ENCODE measurements at places on chromosomes 11 and 22.

GRCh38 chr11:70494559-70495350 is 96.4 kb downstream of the CTTN start:
- no peak for DNase-seq

DNA sequence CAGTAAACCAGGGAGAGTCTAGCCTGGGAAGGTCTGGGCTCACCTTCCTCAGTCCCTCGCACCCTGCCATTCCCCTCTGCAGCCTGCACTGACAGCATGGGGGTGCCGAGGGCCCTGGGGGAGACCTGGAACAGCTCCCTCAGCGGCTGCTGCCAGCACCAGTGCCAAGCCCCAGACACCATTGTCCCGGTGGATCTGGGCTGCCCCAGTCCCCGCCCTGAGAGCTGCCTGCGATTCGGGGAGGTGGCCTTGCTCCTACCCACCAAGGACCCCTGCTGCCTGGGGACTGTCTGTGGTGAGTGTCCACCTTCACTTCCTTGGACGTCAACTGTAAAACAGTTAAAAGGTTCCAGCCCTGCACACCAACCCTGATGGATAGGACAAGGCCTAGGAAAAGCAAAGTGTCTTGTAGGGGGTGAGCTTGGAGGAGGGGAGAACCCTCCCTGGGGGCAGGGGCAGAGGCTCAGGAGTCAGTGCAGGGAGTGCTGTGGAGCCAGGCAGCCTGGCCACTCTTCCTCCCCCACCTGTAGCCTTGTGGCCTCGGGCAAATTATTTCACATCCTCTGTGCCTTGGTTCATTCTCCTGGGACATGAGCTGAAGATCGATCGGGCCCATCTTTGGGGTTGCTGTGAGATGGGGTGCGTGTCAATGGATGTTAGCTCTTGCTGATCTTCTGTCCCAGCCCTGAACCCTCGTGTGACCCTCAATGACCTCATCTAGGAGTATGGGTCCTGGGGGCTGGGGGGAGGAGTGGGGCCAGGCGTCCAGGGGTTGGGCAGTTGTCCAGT is 85.2 kb upstream of the MYOD1 start:
- DNase-seq: no peak

GRCh38 chr11:37264060-37264459 is 666.0 kb upstream of the RAG2 start:
- no peak for DNase-seq

GRCh38 chr22:44871782-44872181 is 119.4 kb downstream of the ARHGAP8 start:
- no peak for DNase-seq

DNA sequence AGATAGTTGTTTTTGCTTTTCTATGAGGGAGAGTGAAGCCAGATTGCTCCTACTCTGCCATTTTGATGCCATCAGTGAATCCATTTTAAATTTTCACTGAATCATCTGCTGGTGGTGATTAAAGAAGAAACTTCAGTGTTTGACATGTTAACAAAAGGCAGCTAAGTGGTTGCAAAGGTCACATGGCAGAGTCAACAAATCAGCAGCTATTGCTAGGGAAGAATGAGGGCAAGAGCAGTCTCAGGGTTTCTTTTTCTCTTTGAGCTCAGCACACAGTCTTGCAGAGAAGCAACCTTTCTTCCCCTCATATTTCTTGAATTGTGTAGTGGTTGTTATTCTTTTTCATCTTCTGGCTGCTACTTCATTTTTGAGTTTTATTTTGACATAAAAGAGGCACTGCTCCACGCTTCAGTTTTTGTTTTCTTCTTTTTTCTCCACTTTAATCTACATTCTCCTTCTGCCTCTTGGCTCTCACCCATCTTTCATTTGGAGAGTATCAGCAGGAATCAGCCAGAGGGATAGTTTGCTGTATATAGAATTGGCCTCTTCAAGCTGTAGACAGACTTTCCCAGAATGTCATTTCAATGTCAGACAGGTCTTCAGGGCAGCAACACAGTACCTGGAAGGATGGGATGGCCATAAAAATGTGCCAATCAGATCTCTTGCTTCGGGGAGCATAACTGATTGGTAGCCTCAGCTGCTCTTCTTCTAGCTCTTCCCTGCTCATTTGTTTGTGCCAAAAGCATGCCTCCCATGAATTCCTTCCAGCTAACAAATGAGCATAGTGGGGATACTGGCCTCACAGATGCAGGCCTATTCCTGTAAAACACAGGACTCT is 153.9 kb downstream of the TRPC6 start:
- no peak for DNase-seq

DNA sequence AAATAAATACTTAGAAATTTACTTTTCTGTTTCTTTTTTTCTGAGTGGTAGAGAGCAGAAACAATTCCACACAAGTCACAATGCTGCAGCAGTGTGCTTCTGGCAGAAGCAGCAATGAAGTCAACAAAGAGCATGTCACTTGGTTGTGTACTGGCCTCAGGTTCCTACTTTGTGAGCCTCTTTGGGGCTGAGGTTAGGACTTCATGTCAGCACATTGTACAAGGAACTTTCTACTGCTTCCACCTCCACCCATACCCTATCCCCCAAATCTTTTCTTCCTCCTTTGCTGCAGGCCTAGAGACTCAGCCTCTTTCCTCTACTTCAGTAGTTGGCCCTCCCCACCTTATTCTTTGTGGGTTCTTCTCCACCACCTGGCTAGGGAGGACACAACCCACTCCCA is 252.7 kb upstream of the PITPNB start:
- DNase-seq: no peak

GRCh38 chr11:120384476-120384875 is 48.3 kb downstream of the ARHGEF12 start:
- DNase-seq: no peak

- no peak for DNase-seq
Measured at GRCh38 chr22:33796494-33796893, 123.8 kb downstream of the LARGE1 start.

- DNase-seq: no peak
Measured at GRCh38 chr11:115291325-115291724, 212.9 kb downstream of the CADM1 start.

DNA sequence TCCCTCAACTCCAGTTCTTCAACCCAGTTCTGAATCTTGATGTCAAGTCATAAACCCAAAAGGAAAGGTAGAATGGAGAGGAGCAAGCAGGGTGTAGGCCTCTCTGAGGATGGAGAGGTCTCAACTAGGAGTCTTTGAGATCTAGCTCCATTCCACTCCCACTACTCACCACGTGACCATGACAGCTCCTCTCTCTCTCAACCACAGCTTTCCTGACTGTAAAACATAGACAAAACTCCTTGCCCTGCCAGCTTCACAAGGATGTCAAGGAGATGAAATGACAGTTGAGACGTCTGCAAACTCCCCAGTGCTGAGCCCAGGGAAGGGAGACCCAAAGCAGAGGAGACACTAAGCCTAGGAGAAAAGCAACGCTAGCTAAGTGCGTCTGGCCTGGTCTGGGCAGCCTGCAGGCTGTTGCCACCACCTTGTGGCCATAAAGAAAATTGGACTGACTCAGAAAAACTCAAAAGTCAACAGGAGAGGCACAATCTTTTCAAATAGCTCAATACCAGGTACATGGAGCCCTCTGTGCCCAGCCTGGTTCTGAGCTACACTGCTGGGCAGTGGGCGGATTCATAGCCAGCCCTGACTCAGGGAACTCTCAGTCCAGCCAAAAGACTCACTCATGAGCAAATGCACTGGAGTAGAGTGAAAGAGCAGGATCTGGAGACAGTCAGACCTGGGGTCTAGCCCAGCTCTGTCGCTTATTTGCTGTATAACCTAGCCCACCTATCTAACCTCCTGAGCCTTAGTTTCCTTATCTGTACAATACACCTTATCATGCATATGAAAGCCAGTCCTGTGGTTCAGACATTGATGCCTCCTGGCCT is 3.4 kb downstream of the CLPB start:
- peak; percentile 43 for DNase-seq

DNA sequence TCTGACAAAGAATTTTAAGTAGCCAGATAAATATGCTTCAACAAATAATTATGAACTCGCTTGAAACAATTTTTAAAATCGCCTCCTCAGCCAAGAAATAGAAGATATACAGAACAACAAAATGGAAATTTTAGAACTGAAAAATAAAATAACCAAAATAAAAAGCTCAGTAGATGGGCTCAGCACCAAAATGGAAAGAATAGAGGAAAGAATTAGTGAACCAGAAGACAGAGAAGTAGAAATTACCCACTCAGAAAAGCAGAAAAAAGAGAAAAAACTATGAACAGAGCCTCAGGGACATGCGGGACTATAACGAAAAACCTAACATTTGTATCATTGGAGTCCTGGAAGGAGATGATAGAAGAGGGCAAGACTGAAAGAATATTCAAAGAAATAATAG is 7.4 kb downstream of the COMMD9 start:
- no peak for DNase-seq

DNA sequence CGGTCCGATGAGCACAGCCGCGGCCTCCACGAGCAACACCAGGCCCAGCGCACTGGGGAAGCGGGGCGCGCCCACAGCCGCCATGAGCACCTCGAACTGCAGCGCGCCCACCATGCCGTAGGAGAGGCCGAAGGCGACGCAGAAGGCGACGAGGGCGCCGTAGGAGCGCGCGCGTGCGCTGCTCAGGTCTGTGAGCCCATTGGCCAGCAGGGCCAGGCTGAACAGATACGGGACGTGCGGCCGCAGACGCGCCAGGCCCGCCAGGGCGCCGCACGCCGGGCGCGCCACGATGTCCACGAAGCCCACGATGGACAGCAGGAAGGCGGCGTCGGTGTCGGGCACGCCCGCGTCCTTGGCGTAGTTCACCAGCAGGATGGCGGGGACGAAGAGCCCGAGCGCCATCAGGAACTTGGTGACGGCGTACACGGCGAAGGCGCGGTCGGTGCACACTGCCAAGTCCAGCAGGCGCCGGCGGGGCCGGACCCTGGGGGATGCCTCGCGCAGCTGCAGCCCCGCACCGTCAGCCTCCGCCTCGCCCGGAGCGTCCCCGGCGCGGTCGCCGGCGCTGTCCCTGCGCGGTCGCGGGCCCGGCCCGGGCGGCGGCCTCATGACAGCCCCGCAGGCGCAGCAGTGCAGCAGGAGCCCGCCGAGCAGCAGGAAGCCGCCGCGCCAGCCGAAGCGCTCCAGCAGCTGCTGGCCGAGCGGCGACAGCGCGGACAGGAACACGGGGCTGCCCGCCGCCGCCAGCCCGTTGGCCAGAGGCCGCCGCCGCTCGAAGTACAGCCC is 2.9 kb downstream of the SLC16A8 start:
- peak; percentile 11 for DNase-seq

- no peak for DNase-seq
Measured at GRCh38 chr11:2447253-2447950, 2.6 kb downstream of the KCNQ1 start.

GRCh38 chr11:128620309-128621100 is 33.1 kb upstream of the ETS1 start:
- DNase-seq: no peak

DNA sequence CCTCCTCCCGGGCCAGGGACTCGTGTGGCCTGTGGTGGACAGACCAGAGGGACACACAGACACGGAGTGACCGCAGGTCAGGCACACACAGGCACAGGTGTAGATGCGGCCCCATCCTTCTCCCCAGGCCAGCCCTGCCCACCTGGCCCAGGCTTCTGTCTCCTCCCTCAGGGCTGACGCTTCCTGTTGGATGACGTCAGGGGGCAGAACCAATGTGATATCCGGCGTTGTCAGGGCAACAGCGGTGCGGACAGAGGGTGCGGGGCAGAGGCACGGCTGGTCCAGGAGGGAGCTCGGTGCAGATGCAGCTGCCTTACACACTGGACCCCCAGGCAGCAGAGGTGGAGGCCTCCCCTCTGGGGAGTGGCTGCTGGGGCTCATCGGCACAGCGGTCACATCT is 2.9 kb upstream of the TUBGCP6 start:
- no peak for DNase-seq

DNA sequence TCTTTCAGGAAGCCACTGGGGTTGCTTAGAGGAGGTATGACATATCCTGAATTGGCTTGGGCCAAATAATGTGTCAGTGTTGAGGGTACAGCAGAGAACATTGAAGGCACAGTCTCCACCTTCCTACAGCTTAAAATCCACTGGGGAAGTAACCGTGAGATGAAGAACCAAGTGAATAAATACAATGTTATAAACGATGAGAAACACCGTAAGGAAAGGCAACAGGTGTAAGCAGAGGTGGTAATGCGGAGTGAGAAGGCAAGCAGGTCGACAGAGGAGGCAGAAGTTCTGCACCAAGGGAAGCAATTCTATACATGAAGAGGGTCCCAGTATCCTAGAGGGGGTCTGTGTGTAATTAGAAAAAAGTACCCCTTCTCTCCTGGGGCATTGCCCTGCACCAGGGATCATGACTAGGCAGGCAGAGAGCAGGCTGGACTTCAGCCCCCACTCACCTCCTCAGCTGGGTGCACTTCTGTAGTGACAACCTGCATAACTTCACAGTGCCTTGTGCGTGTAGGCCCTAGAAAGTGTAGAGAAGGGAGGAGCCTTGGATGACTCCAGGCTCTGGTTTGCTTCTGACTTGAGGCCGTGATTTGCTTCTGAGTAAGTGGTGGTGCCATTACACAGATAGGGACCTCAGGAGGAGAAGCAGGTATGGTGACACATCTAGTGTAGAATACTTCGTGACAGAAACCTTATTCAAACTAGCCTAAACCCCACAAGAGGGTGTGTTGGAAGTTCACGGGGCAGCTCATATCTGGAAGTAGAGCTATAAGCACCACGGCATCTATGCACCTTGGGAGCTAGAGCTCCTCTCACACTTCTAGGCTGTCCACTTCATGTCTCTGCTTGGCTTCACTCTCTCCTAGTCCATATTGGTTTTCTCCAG is 4.9 kb downstream of the MYOD1 start:
- DNase-seq: no peak

DNA sequence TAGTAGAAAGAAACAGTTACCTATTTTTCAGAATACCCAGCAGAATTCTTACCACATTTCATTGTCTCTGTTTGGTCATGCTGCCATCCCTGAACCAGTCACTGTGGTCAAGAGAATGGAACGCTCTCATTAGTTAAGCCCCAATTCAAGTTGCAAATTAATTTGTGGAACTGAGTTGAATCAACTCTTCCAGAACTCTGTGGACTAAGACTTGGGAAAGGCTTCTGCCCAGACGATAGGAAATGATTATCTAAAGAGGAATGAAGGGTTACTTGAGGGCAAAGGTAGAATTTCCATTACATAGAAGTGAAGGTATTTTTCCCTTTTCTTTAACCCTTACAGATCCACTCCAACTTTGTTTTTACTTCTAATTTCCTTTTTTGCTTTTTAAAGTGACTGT is 286.4 kb downstream of the DYNC2H1 start:
- no peak for DNase-seq

DNA sequence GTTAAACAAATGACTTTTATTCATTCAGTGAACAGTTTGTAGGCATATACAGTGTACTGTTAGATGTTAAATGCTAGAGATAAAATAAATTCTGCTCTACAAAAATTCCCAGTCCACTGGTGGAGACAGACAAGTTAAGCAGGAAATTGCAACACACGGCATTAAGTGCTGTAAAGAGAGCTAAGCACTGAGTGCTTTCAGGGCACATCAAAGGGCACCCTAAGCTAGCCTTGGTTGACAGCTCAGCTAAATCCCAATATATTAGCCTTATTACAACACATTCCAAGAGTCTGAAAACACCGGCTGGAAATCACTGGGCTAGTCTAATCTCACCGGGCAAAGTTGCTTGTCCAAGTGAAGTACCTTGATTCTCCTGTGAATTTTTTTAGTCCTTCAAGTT is 55.1 kb downstream of the NOX4 start:
- DNase-seq: no peak

GRCh38 chr11:112103446-112103845 is 16.8 kb downstream of the SDHD start:
- DNase-seq: no peak

- peak; percentile 55 for DNase-seq
Measured at GRCh38 chr22:32796865-32797573, 4.5 kb upstream of the TIMP3 start.

- DNase-seq: no peak
Measured at GRCh38 chr22:37105154-37105553, 4.4 kb downstream of the TMPRSS6 start.

All from NCI-H1092 treated with DMSO at 0.1 percent for 48 hours (cell line).